ENCODE measurements at places on chromosomes 5 and 9. TPM values are rescaled to one million over a fixed set of nuclear protein-coding genes. Genes with fewer than 3 reads are reported as not detected.
A peak's percentile ranks its signal among the peaks of the same experiment; 100 is the strongest.

The HSPB3 gene
- total RNA-seq = not detected

DNA sequence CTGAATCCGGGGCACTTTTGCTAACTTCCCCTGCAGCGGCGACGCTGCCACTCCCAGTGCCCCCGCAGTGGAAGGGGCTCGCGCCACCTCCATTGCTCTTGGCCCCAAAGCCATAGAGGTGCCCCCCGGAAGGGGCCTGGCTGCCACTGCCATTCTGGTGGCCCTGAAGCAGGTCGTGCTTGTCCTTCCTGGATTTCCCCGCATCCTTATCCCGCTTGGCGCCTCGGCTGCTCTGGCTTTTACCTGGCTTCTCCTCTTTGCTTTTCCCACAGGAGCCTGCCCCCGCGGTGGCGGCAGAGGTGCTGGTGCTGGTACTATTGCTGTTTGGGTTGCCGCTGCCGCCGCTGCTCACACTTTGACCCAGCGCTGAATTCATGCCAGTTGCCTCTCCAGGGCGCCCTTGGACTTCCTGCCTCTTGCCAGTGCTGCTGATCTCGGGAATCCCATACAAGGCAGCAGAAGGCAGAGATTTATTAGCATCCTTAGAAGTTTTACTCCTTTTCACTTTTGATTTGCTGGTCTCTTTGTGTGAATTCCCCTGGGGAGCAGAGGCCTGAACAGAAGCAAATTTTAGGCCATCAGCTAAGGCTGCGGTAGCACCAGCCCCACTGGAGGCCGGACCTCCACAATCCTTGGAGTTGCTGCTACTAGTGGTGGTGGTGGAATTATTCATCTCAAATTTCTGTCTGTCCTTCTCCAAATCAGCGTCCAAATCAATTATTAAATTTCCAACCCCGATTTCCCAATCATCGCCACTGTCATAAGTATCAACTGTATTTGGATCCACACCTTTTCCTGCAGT, 2.1 kb downstream of the ZNF608 start:
- DNase-seq = no peak
- peaks cover 32% of the 10 kb centered on the region for H3K4me1 ChIP-seq
- peaks cover 47% of the 10 kb centered on the region for H3K27me3 ChIP-seq
- no peak overlapping the region for H3K27ac ChIP-seq

DNA sequence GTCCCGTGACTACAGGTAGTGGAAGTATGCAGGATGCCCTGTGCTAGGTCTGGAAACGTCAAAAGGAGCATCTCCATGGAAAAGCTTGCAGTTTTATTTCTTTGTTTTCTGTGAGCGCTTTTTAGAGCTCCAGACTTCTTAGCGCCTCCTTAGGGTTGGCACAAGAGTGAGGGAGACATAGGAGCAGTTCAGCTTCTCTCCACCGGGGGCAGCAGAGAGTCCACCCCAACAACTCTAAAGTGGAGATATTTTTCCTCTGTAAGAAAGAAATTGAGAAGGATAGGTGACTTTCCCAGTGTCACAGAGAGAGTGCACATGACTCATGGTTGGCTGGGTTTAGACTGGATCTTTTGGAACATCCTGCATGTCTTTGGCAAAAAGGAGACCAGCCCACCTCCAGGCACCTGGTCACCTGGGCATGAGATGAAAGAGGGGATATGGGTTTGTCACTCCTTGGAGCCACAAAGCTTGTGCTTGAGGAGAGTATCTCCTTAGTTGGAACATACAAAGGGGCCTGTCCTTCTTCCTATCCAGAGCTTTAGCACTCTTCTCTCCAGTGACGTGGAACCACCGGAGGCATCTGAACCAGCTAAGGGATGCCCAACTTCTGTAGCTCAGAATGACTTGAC, 637.7 kb downstream of the SEMA5A start:
- DNase-seq = peak; percentile 52
- no peaks in the 10 kb centered on the region for H3K4me1 ChIP-seq

DNA sequence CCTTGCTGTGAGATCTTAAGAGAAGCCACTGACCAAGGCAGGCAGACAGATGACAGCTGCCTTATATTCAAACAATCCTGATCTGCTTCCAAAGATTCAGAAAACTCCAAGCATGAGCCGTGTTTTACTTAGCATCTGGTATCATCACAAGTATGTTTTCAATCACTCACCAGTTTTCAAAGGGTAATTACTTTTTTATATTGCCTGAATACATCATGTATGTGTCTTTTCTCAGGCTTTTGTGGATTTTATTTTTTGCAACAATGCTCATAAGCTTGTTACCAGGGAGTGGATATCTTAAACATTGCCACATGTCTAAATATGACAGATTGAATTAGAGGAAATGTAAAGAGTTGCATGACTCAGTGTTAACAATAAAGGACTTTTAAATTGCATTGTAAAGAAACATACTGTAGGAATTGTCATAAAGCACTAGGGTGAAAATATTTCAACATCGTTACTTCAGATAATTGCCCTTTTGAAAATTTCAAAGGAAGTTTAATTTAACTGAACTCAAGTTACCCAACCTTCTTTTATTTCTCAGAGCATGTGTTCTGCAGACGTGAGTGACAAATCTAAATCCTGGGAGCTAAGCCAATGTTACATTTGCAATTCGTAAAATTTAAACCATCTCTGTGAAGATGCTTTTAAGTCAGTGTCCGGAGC, 326.1 kb downstream of the PLK2 start:
- DNase-seq = no peak
- H3K4me3 ChIP-seq = no peak overlapping the region
- H3K4me1 ChIP-seq = no peaks in the 10 kb centered on the region
- no peaks in the 10 kb centered on the region for H3K36me3 ChIP-seq
- no peak overlapping the region for H3K27ac ChIP-seq
- H3K27me3 ChIP-seq = no peaks in the 10 kb centered on the region

The ACTBL2 gene
- total RNA-seq = not detected

The OR1J2 gene
- total RNA-seq = not detected

The RNF44 gene
- total RNA-seq = 61.6 TPM

GRCh38 chr9:28120184-28120583, 546.9 kb upstream of the C9orf72 start:
- H3K4me3 ChIP-seq = no peak overlapping the region
- DNase-seq = no peak
- H3K27me3 ChIP-seq = no peaks in the 10 kb centered on the region
- H3K4me1 ChIP-seq = no peaks in the 10 kb centered on the region

GRCh38 chr5:74155501-74155900, 485.0 kb downstream of the ENC1 start:
- no peak for DNase-seq
- peaks cover 19% of the 10 kb centered on the region for H3K27me3 ChIP-seq
- H3K36me3 ChIP-seq = no peaks in the 10 kb centered on the region
- no peaks in the 10 kb centered on the region for H3K4me1 ChIP-seq

Measured in activated CD4-positive, alpha-beta T cell treated with anti-CD3 and anti-CD28 coated beads for 36 hours (primary cell).